ENCODE measurements at places on chromosomes 5 and 9.

DNA sequence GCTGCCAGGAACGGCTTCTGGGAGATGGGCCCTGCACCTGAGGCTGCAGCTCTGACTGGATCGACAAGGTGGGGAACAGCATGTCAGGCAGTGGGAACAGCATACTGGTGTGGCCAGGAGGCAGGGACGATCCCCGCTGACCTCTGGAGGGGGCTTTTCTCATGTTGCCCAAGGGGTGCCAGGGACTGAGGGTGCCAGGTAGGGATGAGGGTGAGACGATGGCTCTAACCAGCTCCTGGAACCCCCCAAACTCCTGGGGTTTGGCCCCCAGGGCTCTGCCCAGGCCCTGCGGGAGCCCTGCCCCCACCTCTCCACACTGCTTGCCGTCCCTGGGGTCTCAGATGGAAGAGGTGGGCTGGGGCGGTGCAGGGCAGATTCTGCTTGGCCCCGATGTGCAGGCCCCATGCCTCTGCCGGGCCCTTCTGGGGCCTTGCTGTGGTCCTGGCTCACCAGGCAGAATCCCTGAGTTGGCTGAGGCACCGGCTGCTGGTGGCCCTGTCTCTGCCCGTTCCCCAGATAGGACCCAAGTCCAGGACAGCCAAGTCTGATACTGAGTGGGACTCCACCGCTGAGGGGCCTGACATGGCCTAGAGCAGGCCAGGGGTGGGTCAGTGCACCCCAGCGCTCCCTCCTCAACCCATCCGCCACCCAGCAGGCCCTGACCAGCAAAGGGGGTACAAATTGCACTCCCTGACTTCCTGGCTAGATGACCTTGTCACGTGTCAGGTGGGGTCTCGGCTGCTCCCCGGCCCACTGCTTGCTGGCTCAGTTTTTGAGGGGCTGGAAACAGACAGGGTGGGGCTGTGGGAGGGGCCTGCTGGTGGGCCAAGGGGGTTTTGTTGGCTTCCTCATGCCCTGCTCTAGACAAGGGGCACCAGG, 28.4 kb upstream of the RNF130 start:
- DNase-seq = no peak

- DNase-seq = no peak
Observed at GRCh38 chr5:123279136-123279535, 144.1 kb downstream of the CEP120 start.

GRCh38 chr9:27293996-27294395, 3.0 kb downstream of the EQTN start:
- no peak for DNase-seq

GRCh38 chr5:178207183-178207916, 3.0 kb downstream of the HNRNPAB start:
- DNase-seq = no peak

DNA sequence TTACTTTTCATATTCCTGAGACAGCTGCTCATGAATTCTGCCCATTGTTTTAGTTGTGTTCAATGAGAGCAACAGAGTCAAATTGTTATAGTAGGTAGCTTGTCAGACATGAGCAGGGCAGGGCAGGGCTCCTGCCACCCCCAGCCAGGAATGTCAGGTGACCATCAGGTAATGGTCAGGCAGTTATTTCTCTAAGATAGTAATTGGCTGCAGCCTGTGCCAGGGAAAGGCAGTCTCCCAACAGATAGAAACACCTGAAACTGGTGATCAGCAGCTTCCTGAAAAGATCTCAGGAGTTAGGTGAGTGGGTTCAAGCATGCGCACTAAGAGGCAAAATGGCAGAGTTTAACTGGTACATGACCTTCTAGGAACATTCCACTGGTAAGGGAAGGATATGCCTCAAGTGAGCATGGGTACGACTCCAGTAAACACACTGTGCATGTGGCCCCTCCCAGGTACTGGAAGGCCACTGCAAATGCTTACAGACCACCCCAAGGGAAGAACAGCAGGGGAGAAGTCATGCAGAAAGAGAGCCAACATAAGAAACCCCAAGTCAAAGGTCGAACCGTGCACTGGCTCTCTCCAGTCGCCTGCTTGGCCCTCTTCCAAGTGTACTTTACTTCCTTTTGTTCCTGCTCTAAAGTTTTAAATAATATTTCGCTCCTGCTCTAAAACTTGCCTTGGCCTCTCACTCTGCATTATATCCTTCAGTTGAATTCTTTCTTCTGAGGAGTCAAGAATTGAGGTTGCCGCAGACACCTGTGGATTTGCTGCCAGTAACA, 25.1 kb downstream of the CARTPT start:
- no peak for DNase-seq

DNA sequence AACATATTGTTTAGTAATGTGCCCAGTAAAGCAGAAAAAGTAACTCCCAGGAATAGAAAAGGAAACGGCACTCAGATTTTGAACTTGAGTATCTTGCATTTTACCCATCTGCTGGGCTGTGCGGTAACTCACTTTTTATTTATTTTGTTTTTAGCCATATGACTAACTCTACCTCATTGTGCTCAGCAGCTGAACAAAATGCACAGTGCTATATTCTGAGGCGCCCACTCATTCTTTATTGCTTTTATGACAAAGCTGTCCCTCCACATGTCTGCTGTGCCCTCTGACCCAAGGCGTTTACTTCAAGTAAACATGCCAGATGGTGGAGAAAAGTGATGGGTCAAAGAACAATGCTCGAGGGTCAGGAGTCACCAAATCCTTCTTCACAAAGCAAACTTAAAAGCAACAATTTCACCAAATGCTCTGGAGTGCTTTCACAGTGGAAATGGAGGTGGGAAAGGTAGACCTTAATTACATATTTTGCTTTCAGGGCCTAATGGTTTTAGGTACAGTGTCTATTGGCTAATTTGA, 215.2 kb upstream of the ELAVL2 start:
- no peak for DNase-seq

- DNase-seq = no peak
Observed at GRCh38 chr5:126199467-126199866, 223.7 kb upstream of the GRAMD2B start.

DNA sequence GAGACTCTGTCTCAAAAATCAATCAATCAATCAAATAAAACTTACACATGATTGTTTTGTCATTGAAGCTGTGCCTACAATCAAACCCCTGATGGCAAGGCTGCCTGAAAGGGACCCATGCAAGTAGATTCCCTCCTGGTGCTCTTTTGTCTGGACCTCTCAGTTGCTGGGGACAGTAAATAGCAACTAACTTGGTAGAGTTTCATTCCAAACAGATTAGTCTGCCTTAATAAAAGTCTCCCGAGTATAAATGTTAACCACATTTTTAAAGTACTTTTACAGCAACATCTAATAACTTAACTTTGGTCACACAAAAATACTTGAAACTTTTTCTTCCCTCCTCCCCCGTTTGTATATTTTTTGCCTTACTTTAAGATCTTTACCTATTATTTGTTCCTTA, 105.5 kb downstream of the FEM1C start:
- no peak for DNase-seq

GRCh38 chr5:53008751-53009150, 19.6 kb downstream of the ITGA2 start:
- DNase-seq = peak; percentile 43

- DNase-seq = no peak
Observed at GRCh38 chr5:86885489-86886230, 267.9 kb downstream of the COX7C start.

- DNase-seq = no peak
Observed at GRCh38 chr5:137085206-137085605, 413.9 kb downstream of the SPOCK1 start.

DNA sequence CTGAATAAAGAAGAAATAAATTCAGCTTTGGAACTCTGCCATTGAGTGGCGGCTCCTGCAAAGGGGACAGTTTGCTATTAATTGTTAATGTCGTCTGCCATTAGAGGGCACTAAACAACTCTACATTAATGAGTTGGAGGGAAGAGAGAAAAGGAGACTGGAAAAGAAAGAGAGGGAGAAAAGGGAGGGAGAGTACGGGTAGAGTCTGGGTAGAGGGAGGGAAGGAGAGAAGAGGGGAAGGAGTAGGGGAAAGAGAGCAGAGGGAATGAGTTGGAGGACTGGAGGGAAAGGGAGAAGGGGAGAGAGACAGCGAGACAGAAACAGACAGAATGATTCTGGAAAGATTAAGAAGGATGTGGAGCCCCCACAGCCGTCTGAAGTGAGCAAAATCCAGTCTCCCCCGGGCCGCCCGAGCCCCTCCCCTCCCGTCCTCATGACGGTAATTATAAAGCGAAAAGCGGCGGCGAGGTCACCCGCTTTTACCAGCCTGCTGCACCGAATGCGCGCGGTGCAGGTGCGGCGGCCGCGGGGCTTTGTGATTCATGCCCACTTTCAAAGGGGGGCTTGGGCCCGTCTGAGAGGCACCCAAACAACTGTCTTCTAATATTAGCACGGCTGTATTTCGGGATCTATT, 1.9 kb upstream of the FST start:
- DNase-seq = no peak

DNA sequence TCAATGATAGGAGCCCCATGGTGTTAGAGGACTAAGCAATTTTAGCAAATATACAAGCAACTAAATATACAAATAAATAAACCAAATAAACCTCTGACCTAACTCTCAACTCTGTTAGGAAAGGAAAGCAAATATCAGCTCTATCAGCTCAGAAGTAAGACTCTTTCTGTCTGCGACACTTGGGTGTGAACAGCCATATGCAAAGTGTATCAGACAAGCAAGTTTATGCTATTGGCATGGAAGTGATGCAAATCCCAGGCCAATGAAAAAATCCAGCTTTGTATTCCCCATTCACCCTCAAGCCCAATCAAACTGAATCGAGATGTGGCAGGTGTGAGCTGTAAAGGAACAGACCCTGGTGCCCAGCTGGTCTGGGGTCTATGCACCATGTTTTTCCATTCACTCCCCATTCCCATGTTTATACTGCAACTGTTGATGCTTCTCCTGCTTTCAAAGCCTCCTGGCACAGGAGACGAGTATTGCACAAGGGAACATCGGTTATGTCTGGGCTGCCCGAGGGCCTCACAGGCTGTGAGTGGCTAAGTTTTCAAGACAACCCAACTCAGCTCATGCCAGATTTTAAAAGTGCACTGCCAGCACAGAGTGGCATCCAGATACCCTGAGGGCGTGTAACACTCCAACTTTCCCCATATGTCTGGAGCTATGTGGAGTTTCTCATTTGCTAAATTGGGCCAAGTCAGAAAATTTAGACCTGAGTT, 73.1 kb downstream of the FEM1C start:
- DNase-seq = no peak

DNA sequence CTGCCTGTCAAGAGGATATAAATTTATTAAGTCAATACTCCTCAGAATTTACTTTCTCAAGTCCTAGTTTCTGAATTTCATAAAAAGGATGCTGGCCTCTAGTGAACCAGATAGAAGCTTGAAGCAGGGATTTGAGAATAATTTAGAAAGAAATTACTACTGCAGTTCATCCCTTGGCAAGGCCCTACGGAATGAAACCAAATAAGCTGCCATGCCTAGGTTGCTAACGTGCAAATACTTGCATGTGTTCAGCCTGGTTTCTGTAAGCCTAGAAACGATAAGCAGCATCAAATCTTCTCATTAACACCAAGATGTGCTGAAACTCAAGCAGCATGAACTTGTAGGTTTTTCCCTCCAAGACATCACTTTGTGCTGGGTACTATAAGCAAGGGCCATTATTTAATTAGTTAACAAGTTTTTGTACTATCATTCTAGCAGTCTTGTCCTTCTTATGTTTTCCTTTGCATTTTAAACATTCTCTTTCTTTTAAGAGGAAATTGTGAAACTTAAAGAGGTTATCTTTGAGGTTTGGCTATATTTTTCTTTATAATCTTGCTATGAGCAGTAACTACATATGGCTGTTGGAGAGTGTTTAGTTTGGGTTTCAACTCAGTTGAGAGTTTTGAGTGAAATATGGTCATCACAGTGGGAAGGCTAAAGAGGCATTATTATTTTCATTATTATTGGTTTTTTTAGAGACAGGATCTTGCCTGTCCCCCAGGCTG, 71.8 kb downstream of the ADAMTSL1 start:
- no peak for DNase-seq

GRCh38 chr5:153546566-153546965, 56.1 kb downstream of the GRIA1 start:
- no peak for DNase-seq

DNA sequence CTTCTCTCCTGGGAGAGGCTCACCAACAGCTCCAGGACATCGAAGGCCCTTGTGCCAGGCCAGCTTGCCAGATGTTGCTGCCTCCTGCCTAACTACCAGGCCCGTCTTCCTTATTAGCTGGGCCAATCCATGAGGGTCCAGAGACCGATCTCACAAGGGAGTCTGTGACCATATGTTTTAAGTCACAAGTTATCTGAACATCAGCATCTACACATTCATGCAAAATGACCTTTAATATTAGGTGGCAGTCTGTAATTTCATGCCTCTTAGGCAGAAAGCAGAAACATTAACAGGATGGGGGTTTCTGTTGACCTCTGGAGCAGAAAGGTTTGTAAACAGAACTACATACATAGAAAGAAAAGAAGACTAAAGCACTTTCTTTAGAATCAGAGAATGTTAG, 75.1 kb upstream of the SLC25A51 start:
- no peak for DNase-seq

DNA sequence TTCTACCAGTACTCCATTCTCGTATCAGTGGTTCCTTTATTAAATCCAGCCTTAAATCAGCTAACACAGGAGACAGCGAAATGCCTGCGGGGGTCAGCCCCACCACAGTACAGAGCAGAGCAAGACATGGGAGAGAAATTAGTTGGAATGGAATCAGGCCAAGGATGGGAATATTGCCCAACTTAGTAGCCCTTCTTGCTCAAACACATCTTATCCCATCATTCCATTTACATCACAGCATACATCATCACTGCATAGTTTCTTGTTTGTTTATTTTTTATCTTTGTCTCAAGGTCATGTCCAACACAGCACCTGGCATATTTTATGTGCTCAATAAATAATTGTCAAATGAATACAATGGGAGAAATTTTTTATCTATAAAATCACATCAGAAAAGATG, 34.3 kb upstream of the DAB2 start:
- DNase-seq = no peak

GRCh38 chr5:41559184-41559583, 48.8 kb upstream of the PLCXD3 start:
- DNase-seq = no peak

DNA sequence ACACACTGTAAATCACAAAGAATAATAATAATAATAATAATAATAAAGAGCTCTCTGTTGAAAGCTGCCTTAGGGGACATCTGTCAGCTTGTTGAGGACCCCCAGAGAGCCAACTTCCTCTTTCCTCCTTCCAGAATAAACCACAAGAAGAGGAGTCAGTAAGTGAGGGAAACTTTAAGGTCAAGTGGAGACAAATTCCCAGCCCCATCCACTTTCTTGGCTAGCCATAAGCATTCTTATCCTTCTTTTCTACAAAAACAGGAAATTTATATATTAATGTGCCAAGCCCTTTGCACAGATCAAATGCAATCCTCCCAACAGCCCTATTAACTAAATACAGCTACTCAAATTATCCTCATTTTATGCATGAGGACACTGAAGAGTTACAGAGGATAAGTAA, 9.4 kb upstream of the C5orf58 start:
- DNase-seq = no peak

GRCh38 chr9:109403766-109404320, 83.0 kb upstream of the EPB41L4B start:
- DNase-seq = no peak

GRCh38 chr5:167918184-167918812, 373.1 kb upstream of the WWC1 start:
- DNase-seq = no peak

- no peak for DNase-seq
Observed at GRCh38 chr9:129348890-129349664, 171.0 kb upstream of the IER5L start.

Data from activated CD4-positive, alpha-beta T cell treated with anti-CD3 and anti-CD28 coated beads, Interleukin-2, amount 50 U/mL, for 48 hours (primary cell).